Progenitor cell of endocrine pancreas (in vitro differentiated cells): ENCODE measurements at places on chromosomes 11 and 22. TPM values are rescaled to one million over a fixed set of nuclear protein-coding genes. Genes with fewer than 3 reads are reported as not detected.

The PATE2 gene
- total RNA-seq, result 0.29 TPM in 1 of 2 replicates, not detected in the other

The BID gene
- total RNA-seq, result 22.8 and 24.6 TPM in 2 replicates

The OR51B5 gene
- 0.34 and 0.44 TPM in 2 replicates for total RNA-seq

The SLC17A6 gene
- total RNA-seq, result 0.20 TPM in 1 of 2 replicates, not detected in the other

The NLRP14 gene
- total RNA-seq, result 0.26 and 0.29 TPM in 2 replicates

The PKNOX2 gene
- total RNA-seq, result 32.8 and 39.9 TPM in 2 replicates

The RIC3 gene
- total RNA-seq, result 23.1 and 23.4 TPM in 2 replicates

The ACRV1 gene
- 0.50 and 0.55 TPM in 2 replicates for total RNA-seq

The DUSP8 gene
- 15.2 and 15.9 TPM in 2 replicates for total RNA-seq

The PGR gene
- not detected in 2 replicates for total RNA-seq

The CHRNA10 gene
- total RNA-seq, result 2.8 and 3.3 TPM in 2 replicates

The ALDH3B1 gene
- not detected in 2 replicates for total RNA-seq

The BDNF gene
- 2.7 and 3.5 TPM in 2 replicates for total RNA-seq

The FIBIN gene
- total RNA-seq, result 0.24 and 0.31 TPM in 2 replicates

The GRK3 gene
- 21.6 and 26.0 TPM in 2 replicates for total RNA-seq

The TREH gene
- total RNA-seq, result not detected in 2 replicates

DNA sequence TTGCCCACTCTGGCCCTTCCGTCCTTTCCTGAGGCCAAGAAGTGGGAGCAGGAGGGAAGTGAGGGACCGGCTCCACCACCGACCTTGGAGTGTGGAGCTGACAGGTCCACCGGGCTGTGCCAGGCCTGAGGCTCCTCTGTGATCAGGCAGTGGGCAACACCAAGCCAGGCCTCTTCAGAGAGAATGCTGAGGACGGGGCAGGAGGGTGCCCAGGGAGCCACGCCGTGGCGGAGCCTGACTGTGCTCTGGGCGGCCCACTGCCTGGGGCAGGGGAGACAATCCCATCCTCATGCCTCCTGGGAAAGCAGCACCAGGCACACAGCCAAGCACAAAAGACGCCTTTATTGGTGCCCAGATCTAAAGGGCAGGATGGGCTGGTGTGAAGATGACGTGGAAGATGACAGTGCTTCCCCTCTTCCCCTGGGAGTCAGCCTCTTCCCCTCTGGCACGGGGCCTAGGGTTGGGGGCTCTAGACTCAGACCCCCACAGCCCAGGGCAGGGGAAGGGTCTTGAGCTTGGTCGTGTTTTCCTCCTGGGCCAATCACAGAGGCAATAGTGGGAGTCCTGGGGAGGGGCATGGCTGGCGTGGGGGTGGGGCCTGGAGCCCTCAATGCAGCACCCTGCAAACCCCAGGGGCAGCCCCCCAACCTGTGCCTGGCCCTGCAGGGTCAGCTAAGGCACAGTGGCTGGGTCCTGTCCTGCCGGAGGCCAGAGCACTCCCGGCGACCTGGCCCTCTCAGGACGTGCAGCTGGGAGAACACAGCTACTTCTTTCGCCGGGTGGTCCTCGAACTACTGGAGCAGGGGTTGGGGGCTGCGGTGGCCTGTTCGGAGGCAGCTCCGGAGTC, 4.7 kb downstream of the LMF2 start:
- no peak for DNase-seq

GRCh38 chr22:46290843-46291785, 5.6 kb upstream of the GTSE1 start:
- DNase-seq, result no peak

DNA sequence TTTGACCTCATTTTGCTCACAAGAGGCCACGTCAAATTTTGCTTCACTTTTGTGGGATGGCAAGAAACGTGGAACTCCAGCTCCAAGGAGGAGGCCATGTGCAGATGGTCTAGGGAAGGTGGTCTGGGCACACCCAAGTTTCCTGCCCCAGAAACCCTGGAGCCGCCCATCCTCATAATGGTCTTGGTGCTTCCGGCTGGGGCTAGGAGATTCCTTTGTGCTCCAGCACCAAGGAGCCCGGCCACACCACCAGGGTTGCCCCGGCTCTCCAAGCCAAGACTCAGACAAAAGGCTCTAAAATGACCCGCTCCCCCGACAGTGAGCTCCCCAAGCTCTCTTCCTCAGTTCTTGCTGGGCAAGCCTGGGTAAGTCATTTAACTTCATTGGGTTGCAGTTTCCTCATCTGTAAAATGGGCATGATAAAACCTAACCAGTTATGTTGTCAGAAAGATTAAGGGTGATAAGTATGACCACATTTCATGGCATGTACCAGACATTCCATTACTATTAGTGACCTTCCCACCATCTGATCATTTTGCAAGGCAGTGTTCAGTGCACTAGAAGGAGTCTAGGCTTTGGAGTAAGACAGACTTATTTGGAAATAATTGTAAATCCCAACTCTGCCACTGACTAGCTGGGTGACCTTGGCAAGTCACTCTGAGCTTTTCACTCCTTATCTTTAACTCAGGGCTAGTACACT, 23.3 kb downstream of the DKK3 start:
- no peak for DNase-seq

GRCh38 chr22:49035818-49036457, 791.7 kb downstream of the BRD1 start:
- DNase-seq, result no peak

DNA sequence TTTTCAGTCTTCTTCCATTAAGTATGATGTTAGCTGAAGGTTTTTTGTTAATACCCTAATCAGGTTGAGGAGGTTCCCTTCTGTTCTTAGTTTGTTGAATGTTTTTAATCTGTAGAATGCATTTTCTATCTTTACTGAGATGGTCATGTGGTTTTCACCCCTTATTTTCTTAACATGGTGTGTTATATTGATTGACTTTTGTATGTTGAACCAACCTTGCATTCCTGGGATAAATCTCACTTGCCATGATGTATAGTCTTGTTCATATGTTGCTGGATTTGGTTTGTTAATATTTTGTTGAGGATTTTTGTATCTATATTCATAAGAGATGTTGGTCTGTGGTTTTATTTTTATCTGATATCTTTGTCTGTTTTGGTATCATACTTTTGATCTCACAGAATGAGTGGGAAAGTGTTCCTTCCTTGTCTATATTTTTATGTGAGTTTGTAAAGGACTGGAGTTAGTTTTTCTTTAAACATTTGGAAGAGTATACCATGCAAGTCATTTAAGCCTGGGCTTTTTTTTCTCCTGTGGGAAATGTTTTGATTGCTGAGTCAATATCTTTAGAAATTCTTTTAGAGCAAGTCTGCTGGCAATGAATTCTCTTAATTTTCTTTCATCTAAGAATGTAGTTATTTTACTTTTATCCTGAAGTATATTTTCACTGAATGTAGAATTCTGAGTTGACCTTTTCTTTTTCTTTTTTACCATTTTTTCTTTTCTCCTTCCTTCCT, 5.5 kb upstream of the P4HA3 start:
- no peak for DNase-seq

GRCh38 chr11:64790205-64791095, 12.1 kb upstream of the SF1 start:
- DNase-seq, result no peak

DNA sequence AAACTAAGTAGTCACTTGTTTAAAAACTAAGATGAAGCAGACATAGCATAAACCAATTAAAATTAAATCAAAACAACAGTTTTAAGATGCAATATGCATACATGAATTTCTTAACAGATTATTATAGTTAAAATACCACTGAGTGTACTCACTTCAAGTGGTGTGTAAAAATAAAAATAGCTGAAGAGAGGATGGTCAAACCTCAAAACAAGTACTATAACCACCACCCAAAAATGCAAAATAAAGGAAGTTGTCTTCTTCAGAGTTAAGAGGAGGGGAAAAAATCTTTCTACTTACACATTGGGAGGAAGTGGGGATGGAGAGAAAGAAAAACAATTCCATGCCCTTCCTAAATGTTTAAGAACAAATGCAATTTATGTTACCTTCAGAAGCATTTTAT, 31.9 kb downstream of the RRAS2 start:
- no peak for DNase-seq

- no peak for DNase-seq
Observed at GRCh38 chr11:92050305-92050704, 174.3 kb upstream of the FAT3 start.

- DNase-seq, result no peak
Observed at GRCh38 chr11:13772223-13773046, 104.0 kb downstream of the FAR1 start.

GRCh38 chr11:783581-784015, 6.3 kb downstream of the CEND1 start:
- DNase-seq, result peak; percentile 73

GRCh38 chr11:82007521-82007920, 726.1 kb downstream of the FAM181B start:
- DNase-seq, result no peak

- no peak for DNase-seq
Observed at GRCh38 chr11:65498042-65498726, 661 bp upstream of the MALAT1 start.

- no peak for DNase-seq
Observed at GRCh38 chr11:44133335-44133946, 38.0 kb downstream of the EXT2 start.

GRCh38 chr11:73393479-73394415, 17.5 kb downstream of the RELT start:
- peak; percentile 58 for DNase-seq

- no peak for DNase-seq
Observed at GRCh38 chr22:49247194-49247924, 580.3 kb downstream of the BRD1 start.

DNA sequence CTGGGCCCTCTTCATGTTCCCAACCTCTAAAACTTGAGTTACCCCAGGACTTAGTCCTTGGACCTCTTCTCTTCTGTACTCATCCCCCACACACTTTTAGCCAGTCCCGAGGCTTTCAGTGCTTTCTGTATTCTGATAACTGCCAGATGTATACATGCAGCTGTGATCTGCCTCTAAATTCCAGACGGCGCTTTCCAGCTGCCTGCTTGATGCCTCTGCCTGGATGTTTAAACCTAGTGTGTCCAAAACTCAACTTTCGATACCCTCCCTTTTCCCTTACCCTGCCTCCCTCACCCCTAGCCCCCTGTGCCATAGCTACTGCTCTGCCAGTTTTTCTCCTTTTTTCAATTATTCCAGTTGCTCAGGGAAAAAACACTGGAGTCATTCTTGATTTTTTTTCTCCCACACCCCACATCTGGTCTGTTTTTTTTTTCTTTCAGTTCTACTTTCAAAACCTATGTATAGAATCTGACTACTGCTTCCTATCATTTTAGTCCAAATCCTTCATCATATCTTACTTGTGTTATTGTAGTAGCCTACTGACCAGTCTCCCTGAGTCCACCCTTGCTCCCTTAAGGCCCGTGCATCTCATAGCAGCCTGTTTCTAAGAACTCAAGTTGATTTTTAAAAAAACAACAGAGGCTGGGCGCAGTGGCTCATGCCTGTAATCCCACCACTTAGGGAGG, 32.9 kb upstream of the TECTA start:
- no peak for DNase-seq

GRCh38 chr11:75140269-75141138, 10.4 kb upstream of the SLCO2B1 start:
- DNase-seq, result peak; percentile 72

GRCh38 chr11:130554241-130555055, 106.0 kb downstream of the ADAMTS15 start:
- DNase-seq, result no peak

DNA sequence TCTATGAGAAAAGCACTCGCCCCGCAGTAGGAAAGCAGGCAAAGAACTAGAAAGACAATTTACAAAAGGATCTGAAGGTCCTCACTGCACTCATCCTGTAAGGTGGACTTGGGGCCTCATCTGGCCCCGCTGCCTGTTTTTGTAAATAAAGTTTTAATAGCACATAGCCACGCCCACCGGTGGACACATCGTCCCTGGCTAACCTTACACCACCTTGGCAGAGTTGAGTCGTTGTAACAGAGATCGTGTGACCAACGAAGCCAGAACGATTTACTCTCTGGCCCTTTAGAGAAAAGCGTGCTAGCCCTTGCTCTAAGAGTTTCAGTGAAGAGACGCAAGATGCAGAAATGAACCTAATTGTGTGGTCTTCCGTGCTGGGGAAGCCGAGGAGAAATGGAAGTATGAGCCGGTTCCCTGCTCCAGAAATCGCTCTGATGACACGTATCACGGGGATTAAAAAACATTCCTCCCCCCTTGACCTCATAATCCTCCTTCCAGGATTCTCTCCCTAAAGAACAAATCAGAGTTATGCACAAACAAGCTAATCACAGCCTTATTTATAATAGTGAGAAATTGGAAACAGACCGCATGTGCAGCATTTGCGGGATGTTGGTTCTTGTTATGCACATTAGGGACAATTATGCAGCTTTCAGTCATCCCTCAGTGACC, 80.1 kb downstream of the CDKN1C start:
- DNase-seq, result peak; percentile 3

GRCh38 chr11:78380615-78381051, 37.0 kb downstream of the GAB2 start:
- no peak for DNase-seq

- no peak for DNase-seq
Observed at GRCh38 chr11:74522776-74523175, 29.3 kb upstream of the LIPT2 start.
